Esophagus squamous epithelium (tissue), 5 donors: ENCODE measurements at places on chromosomes 6 and 20. TPM values are rescaled to one million over a fixed set of nuclear protein-coding genes. Genes with fewer than 3 reads are reported as not detected.

RCAN2 gene
- total RNA-seq = 1.4 TPM

SLA2 gene
- total RNA-seq = 1.9 TPM

TP53TG5 gene
- total RNA-seq = not detected

LY6G5C gene
- 0.83 TPM for total RNA-seq
